ENCODE measurements at places on chromosomes 7 and 10.

DNA sequence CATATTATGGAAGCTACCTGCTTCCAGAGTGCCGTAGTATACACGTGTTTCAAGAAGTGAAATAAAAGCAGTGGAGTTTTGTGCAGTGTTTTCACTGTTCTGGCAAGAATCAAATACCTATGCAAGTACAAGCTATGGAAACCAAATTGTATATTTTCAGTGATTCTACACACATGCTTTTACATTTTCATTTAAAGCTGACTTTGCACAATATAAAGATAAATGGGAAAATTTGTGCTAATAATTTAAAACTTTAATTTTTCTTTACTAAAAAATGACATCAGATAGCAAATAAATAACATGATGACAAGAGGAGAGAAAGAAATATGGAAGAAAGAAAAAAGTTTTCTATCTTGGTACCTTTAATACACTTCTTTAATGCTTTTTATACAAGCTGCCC lies 393.7 kb upstream of the NPVF start:
- DNase-seq = no peak

DNA sequence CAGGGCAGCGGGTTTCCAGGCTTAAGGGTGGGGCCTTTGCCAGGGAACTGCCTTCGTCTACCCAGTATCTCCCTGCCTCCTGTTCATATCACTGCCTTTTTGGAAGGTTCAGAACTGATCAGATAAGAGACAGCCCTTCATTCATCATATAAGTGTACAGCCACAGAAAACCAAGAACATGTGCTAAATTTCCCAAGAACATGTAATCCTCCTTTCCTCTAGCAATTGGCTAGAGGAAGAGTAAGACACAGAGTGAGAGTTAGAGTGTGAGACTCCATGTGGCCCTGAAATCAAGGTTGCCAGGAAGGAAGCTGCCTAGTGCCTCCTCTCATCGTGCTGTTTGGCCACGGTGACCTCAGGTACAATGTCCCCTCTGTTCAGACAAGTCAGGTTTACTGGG lies 770.9 kb downstream of the TNS3 start:
- DNase-seq = no peak

- DNase-seq = peak; percentile 80
Measured at GRCh38 chr10:72254813-72255568, 18.7 kb upstream of the DDIT4 start.

- no peak for DNase-seq
Measured at GRCh38 chr7:28748933-28749584, 209.1 kb downstream of the TRIL start.

GRCh38 chr10:125373546-125373945 lies 213.2 kb upstream of the CTBP2 start:
- DNase-seq = no peak

DNA sequence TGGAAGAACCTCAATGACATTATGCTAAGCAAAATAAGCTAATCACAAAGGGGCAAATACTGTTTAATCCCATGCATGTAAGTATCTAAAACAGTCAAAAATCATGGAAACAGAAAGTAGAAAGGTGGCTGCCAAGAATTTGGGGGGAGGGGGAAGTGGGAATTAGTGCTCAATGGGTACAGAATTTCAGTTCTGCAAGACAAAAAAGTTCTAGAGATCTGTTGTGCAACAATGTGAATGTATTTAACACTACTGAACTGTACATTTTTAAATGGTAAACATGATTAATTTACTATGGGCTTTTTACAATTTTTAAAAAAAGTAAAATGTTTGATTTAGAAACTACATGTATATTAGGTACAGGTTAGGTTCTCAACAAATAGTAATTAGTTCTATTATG lies 11.9 kb downstream of the EZH2 start:
- DNase-seq = no peak

DNA sequence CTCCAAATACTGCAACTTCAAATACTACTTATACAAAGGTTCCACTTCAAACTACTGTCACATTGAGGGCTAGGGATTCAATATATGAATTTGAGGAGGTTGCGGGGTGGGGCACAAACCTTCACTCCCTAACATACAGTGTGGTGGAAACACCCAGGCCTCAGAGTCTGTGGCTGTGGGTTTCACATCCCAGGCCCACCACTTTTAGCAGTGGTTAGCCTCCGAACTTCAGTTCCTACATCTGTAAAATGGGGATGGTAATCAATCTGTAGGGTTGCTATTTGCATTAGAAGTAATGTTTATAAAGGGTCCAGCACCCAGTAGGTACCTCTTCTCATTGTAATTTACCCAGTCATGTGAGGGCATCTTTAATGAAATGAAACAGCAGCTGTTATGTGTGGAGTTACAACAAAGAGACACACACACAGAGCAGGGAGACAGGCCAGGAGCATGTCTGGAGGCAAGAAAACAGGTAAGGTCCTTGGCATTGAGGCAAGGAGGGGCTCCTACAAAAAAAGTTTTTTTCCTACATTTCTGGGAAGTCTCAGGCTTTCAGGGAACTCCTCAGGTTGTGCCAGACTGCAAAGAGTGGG lies 570.9 kb downstream of the LRMDA start:
- DNase-seq = no peak

DNA sequence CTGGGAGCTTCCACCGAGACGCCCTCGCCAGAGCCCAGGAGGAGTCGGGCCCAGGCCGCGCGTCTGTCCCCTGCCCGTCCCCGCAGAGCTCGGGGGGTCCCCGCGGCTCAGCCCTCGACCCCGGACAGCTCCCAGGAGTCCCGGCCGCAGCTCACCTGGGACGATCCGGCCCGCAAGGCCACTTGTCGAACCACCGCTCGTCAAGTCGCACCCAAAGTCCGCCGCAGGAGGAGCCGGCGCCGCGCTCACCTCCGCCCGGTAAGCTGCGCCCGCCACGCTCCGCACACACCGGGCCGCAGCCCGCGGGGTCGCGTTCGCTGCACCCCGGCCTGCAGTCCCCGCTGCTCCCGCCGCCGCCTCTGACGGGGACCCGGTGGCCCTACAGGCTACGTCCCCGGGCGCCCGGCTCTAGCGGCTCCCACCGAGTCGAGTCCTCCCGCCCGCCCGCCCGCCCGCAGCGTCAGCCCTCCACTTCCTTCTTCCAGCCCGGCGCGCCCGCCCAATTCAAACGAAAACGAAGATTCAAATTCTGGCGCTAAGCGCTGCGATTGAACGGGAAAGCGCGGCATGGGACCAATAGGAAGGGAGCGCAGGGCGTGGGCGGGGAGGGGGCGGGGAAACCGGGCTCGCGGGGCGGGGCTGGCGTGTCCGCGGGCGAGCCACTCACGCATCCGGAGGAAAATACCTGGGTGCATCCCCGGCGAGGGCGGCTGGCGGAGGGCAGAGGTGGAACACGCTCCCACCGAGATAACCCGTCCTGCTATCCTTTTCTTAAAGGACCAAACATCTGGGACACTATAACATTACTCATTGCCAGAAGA lies at the start of gene MKI67:
TSS of gene MKI67 (minus strand) at position 480 of the 821 bp plus-strand sequence. CDS start 756 bp downstream, outside the sequence.
- DNase-seq = peak; percentile 95

- no peak for DNase-seq
Measured at GRCh38 chr10:116766837-116767634, 24.7 kb upstream of the HSPA12A start.

DNA sequence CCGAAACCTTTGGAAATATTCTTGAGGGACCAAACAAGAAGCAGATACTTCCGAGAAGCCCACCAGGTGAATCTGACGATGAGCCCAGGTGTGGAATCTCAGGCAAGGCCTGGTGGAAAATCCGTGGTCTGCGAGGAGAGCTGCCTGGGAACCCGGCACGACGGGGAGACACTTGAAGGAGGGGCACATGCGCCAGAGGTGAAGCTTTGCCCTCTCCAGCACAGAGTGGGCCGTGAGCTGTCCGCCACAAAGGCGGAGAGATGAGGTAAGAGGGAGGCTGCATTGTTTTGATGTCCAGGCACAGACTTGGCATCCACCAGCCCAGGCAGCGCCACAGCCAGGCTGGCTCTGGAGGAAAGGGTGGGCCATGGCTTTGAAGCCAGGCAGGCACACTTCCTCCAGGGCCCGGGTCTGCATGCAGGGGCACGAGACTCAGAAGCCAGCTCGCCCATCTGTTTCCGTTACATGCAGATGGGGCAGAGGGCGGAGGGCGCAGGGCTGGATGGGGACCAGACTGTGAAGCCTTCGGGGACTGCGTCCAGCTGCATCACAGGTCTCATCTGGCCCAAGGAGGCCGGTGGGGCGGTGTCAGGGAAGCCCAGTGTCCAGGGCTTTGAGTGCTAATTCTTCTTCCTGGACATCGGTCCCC lies 45.4 kb downstream of the CALML3 start:
- DNase-seq = no peak

DNA sequence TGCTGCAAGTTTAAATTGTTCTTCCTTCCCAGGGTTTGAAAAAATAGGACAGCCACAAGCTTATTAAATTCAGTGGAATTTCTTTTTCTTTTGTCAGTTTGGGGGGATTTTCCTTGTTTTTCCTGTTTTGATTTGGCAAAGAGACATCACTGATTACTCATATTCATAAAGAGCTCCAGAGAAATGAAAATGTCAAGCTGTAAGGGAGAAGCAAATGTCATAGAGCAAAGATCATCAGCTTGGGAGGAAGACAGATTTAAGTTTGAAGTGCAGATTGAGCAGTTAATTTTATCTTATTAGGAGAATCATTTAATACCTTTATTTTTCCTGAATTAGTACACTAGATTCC lies 255.8 kb upstream of the PHYHIPL start:
- no peak for DNase-seq

GRCh38 chr10:128124813-128125403 lies 1.3 kb downstream of the MKI67 start:
- DNase-seq = peak; percentile 12

GRCh38 chr7:127792528-127793342 lies 140.7 kb downstream of the SND1 start:
- DNase-seq = peak; percentile 71

GRCh38 chr7:108307595-108307994 lies 148.6 kb downstream of the NRCAM start:
- DNase-seq = no peak

All from neural progenitor cell (in vitro differentiated cells).